Activated CD8-positive, alpha-beta memory T cell treated with anti-CD3 and anti-CD28 coated beads for 1 hour (primary cell): ENCODE measurements at places on chromosomes 2 and 18.

GRCh38 chr2:73177645-73178255 is 24.6 kb upstream of the NOTO start:
- DNase-seq = no peak

GRCh38 chr2:144912206-144912605 is 392.3 kb upstream of the ZEB2 start:
- no peak for DNase-seq

GRCh38 chr2:188235364-188235763 is 56.3 kb upstream of the GULP1 start:
- no peak for DNase-seq

GRCh38 chr18:48711651-48712486 is 173.0 kb downstream of the CTIF start:
- no peak for DNase-seq

DNA sequence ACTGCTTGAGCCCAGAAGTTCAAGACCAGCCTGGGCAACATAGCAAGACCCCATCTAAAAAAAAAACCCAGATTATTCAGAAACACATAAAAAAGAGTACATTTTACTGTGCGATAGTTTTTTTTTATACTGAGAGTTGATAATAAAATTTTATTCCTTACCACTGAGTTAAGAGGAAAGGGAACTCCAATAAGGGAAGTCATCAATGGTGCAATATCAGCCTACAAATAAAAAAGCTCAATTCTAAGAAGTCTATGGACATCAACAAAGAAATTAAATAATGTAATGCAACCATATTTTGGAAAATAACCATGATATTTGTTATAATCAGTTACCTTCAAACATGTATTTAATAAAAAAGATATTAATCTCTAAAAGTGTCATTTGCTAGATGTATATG is 46.6 kb downstream of the PIGN start:
- DNase-seq = no peak

DNA sequence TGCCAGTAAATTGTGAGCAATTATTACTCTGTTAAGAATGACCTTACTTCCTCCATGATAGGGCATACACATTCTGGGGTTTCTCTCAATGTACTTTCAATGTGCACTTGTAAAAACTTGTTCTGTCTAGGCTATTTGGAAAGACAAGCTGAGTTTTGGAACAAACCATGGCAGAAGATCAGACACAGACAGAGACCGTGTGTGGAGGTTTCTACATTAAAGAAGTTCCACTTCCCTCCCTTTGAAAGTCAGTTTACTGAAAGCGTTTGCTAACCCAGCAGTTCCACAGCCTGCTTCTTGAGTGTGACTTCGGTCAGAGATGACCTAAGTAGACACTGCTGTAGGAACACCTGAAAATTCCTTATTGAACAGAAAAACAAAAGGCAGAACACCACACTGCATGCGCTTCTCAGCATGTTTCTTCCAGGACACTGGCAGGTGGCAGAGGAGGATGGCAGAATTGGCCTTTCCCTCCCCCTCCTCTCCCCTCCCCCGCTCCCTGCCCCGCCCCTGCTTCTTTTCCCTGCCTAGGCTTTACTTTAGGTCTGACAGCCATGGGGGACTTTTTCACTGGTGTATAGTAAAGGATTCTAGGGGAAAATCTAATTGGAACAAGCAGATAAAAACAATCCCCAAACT is 109.8 kb downstream of the NOL10 start:
- DNase-seq = no peak

DNA sequence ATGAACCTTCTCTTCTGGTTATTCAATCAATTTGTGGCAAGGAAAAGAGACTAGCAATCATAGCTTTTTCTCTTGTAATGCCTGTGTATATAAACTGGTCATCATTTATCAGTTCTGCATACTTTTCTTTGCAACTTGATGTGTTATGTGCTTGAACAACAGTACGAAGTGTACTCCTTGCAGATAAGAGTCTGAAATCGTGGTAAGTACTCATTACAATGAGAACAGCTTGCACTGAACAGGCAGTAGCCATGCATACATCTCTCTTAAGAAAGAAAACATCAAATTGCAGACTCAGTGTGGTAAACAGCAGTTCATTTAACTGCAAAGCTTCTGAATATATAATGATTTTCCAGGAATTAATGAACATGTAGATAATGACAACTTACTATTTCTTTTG is 64.3 kb downstream of the GREB1L start:
- no peak for DNase-seq

- no peak for DNase-seq
These were observed 137.9 kb downstream of the NFATC1 start for GRCh38 chr18:79533591-79533990.
